Glomerular endothelial cell (primary cell): ENCODE measurements at places on chromosomes 1 and 21.

DNA sequence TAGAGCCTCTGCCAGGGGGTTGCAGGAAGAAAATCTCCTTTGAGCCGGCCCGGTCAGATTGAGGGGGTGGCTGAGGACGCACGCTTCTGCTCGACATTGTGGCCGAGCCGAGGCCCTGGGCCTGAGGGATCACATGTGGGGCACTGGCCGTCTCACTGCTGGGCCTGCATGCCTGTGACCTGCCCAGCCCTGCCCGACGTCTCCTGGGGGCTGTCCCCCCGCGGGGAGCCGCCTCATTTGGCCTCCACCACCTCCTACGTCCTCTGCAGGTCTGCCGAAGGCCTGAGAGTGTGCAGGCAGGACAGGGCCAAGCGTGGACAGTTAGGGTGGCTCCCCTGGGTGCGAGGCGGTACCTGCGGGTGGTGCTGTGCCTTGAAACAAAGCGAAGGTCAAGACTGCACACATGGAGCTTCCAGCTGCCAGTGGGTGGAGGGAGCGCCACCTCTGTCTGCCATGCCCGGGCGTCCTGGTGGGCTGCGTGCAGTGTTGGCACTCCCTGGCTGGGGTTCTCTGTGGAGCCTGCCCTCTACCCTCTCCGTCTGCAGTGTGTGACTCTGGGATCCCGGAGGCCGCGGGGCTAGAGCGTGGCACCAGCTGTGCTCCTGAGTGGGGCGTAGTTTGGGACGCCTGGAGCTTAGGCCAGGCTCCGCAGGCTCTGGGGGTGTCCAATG, 51.7 kb downstream of the PCNT start:
- no peak for DNase-seq

DNA sequence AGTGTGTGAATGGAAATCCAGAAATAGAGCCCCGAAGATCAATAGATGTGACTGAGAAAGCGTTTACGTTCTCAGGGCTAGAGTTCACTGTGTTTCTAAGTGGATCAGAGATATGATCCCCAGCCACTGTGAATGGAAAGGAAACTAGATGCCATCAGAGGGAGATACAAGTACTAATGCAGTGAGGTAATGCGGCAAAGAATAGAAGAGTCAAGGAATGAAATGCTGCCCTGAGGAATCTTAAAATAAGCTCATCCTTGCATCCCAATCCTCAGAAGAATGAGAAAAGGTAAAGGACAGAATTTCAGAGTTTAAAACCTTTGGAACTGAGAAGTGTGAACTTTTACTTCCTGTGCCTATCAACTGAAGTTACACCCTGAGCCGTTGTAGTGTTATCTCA, 165.5 kb upstream of the ESRRG start:
- no peak for DNase-seq

DNA sequence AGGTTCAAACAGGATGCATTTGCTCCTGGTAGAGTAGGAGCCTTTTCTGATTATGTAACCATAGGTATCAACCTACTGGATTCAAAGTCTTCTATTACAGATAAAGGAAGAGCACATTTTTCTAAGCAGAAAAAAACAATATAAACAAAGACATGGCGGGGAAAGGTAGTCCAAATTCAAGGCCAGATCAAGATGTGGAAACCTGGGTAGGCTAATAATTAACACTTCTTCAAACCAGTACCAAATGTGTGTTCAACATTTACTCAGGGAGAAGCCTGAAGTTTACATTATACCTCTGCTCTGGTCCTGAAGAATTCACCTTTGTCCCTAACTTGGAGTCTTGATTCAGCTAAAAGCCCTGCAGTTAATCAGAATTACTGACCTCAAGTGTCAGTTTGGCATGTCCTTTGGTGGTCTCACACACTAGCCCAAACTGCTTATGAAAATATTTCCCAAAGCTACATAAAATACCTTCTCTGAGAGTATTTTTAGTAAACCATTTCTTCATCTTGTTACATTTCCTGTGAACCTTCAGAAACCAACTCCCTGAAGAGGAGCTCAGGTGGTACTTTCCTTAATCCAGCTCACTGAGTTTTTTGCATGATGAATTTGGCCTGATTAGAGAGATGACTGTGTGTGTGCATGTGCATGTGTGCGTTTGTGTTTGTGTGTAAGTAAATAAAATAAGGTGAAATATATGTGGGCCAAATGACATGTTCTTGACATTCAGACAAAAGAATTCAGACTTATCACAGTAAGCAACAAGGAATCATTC, 70.2 kb downstream of the TOR3A start:
- no peak for DNase-seq

DNA sequence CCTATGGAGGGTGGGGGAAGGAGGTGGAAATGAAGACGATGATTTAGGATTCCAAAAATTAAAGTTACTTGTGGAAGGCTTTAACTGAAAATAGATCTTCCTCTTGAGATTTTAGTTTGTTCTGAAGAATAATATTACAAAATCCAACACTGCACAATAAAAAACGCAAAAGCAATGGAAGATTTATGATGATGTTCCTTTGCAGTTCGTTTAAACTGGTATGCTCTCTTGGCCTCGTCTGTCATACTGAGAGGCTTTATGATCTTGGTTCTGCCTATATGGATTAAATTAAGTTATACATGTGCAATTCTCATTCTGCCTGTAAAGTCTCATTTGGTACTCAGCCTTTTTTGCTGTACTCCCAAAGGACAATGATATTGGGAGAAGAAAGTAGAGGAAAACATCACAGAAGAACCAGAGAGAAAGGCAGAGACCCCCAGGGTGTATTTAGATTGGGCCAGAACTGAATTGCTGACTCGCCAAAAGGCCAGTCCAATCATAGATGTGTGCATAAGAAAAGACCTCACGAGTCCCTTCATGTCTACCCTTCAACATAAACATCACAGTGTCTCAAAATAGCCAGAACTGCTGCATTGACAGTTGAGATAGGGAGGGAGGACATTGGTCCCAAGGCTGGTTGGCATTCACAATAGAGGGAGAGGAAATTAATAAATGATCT, 188.6 kb downstream of the GREM2 start:
- no peak for DNase-seq

DNA sequence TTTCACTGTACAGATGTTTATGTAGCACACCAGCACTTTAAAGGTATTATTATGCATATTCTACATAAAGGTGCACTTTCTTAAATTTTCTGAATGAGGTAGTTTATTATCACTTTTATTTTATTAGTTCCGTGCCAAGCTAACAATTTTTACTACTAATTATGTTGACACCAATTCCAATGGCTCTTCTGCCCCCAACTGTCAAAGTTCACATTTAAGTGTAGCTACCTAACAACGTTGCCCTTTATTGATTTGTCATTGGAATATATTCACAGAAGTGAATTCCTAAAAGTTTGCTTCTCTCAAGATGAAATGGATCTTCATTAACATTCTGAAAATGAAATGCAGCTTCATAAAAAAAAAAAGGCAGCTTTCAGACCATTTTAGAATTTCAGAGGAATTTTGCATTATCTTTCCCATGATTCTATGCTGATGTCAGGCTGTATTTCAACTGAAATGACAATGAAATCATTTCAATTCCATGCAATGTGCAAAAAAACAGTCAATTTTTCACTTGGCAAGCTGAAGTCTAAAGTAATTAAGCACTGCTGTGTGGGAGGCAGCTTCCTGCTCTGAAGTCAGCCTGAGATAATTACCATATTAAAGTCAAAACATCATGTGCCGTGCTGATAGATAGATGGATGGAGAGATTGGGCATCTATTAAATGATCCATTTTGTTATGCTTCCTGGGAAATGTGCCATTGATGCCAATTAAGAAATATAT, 229.2 kb downstream of the TTLL7 start:
- DNase-seq, result no peak
